Activated gamma-delta T cell treated with anti-CD3 and anti-CD28 coated beads, Interleukin-2, amount 50 U/mL, for 16 hours (primary cell): ENCODE measurements at places on chromosomes 5 and 9.

DNA sequence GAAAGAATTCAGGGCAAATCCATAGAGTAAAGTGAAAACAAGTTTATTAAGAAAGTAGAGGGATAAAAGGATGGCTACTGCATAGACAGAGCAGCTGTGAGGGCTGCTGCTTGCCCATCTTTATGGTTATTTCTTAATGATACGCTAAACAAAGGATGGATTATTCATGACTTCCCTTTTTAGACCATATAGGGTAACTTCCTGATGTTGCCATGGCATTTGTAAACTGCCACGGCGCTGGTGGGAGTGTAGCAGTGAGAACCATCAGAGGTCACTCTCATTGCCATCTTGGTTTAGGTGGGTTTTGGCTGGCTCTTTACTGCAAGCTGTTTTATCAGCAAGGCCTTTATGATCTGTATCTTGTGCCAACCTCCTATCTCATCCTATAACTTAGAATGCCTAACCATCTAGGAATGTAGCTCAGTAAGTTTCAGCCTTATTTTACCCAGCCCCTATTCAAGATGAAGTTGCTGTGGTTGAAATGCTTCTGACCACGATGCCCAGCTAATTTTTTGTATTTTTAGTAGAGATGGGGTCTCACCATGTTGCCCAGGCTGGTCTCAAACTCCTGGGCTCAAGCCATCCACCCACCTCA, 42.1 kb downstream of the RFK start:
- DNase-seq: no peak

DNA sequence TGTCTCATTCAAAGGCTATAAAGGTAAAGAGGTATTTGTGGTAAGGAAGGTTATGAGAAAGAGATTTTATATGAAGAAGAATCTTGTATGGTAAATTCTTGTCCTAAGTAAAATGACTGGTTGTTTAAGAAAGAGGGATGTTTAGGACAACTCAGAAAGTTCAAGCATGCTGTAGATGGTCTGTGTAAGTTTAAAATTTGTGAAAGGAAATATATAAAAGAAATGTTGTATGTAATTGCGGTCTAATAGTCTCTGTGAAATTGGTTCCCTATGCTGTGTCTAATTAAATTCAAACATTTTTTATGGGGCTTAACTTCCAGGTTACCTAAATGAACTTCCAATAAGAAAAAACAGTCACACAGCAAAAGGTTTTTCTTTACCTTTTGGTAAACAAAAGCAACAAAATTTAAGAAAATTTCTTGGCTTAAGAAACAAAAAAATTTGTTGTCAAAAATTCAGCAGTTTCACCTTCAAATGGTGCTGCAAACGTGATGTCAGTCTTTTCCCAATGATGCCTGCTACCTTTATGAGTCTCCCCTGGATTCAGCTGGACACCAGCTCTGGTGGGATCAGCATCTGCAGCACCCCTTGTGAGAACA, 83.0 kb upstream of the FCN1 start:
- no peak for DNase-seq

DNA sequence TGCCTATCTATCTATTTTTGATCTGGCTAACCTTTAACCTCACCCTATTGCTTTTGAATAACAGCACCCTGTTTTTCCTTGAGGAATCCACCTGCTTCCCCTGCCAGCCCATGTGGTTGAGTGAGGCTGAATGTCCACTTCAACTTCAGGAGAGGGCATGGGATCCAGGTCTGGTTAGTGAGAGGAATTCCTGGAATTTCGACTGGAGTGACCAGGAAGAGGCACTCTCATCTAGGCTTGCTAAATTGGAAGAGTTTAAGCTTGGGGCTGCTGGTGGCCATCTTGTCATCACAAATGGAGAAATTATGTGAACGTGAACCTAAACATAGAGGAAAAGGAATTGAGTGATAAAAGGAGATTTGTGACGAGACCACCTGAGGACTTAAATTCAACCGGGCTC, 322.1 kb downstream of the OSTF1 start:
- no peak for DNase-seq

- DNase-seq: no peak
Observed at GRCh38 chr5:13143630-13144029, 800.9 kb downstream of the DNAH5 start.

GRCh38 chr5:115324021-115324420, 27.6 kb upstream of the CCDC112 start:
- DNase-seq: no peak

DNA sequence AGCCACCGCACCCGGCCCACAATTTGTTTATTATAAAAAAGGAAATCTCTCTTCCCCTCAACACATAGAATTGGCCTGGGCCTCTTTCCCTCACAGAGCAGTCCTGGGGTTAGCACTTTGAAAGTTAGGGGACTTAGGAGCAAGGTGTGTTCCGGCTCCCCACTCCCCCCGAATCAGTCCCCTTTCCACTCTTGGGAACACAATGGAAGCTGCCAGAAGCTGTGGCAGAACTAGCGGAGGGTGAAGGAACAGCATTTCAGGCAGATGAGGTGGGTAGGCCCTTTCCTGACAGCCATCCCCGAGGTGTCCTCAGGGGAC, 16.4 kb upstream of the C5orf47 start:
- DNase-seq: no peak

- no peak for DNase-seq
Observed at GRCh38 chr5:53276825-53277224, 167.3 kb upstream of the MOCS2 start.

- no peak for DNase-seq
Observed at GRCh38 chr5:109691996-109692395, 2.3 kb downstream of the MAN2A1 start.

- no peak for DNase-seq
Observed at GRCh38 chr5:159392871-159393270, 62.6 kb upstream of the IL12B start.

- no peak for DNase-seq
Observed at GRCh38 chr5:148466236-148466580, 82.5 kb downstream of the FBXO38 start.

DNA sequence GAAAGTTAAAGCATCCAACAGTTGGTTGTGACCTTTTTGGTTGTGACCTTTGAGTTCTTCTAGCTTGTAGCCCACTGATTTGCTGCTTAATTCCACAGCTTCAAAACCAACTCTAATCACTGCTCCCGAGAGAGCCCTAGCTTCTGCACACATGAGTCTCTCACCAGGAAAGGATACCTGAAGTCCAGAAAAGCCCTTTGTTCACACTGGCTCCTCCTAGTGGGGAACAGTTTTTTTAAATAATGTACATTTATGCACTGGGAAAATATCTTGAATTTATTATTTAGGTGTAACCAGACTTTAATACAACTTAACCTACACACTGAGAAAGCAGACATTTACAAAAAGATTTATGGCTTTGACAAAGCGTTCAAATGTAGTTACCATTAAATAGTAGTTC, 120.2 kb upstream of the CCDC152 start:
- DNase-seq: no peak

DNA sequence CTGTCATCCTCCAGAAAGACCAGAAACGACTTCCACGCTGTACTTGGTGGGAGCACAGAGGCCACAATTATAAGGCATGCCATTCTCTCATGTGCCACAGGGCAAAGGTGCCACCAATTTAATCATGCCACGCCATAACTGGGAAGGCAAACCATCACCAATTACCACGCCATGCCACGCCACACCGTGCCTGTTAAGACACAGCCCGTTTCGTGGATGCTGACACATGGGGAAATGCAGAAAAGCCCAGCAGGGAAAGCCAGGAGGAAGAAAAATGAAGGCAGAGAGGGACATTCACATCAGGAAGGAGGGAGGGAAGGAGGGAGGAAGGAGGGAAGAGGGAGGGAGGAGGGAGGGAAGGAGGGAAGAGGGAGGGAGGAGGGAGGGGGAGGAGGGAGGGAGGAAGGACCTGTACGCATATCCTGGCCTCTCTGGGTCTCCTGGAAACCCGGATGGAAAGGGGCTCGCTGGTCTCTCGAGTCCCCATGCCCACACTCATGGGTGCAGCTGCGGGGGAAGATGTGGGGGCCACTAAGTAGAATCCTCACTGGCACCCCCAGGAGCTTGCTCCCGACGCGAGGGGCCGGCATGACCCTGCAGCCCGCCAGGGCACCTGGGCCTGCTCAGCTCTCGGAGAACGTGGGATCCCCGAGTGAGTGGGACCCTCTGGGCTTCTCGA, 61.7 kb upstream of the UBAC1 start:
- no peak for DNase-seq

GRCh38 chr9:115208501-115208900, 90.5 kb upstream of the TNC start:
- DNase-seq: no peak

- DNase-seq: no peak
Observed at GRCh38 chr5:179416114-179416822, 71.0 kb upstream of the ADAMTS2 start.

DNA sequence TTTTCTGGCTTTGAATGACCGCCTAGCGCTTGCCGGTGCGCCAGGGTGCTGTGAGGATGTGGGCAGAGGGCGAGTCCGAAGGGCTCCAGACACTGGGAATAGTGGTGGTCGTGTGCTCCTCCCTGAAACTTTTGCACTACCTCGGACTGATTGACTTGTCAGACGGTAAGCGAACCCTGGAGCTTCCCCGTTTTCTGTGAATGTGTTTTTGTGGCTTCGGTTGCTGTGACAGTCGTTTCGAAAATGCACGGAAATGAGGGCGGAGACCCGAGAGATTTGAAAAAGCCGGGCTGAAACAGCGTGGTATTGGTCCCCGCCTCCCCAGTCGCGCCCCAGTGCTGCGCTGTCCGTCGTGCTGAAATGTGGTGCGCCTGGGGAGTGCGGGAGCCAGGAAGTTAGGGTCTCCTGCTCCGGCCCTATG, 102.5 kb upstream of the GABRP start:
- DNase-seq: no peak

DNA sequence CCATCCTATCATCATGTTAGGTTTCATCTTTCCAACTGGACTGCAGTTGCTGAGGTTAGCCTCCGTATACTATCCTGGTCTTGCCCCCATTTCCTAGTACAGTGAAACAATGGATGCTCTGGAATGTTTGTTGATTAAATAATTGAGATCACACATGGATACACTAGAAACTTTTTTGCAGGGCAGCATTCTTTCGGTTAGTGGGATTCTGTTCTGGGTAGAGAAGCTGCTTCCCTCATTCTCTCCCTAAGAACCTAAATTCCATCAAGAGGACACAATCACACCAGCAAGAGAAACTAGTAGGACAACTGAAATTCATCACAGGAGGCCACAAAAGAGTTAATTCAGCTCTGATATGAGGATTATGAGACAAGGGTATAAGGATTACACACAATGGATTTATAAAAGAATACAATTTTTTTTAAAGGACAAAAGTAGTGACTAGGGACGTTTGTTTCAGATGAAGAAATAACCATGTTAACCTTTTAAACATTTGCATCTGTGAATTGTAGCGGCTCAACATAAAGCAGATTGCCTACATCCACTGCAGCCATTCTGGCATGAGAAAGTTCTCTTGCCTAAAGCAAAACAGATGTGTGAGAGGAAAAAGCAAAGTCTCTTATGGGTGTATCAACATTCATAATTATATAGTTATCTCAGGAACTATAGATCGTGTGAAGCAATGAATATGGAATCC, 162.7 kb upstream of the LHFPL2 start:
- DNase-seq: no peak

- no peak for DNase-seq
Observed at GRCh38 chr9:105421154-105421553, 26.7 kb upstream of the FSD1L start.

DNA sequence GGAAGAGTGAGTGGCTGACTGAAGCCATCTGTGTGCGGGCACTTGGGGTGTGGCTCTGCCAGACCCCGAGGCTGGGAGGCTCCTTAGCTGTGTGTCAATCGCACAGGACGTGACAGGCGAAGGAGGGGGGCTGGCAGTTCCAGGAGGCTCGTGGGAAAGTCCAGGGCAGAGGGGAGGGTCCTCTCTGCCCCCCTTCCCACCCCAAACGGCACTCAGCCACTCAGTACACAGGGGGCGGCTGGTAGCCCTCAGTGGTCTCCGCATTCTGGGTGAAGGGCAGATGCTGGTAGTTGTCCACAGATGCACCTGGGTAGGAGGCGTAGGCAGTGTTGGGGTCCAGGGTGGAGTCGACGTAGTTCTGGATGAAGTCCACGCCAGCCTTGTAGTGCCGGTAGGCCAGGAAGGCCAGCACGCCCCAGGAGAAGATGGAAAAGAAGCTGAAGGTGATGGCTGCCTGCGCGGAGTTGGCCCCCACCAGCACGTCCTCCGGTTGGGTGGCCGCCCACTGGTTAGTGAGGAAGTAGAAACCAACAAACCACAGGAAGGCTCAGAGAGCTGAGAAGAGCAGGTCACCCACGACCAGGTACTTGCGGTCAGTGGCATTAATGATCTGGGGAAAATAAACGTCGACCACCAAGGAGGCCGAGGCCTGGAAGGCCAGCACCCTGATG, 85.4 kb upstream of the CEP78 start:
- DNase-seq: no peak

DNA sequence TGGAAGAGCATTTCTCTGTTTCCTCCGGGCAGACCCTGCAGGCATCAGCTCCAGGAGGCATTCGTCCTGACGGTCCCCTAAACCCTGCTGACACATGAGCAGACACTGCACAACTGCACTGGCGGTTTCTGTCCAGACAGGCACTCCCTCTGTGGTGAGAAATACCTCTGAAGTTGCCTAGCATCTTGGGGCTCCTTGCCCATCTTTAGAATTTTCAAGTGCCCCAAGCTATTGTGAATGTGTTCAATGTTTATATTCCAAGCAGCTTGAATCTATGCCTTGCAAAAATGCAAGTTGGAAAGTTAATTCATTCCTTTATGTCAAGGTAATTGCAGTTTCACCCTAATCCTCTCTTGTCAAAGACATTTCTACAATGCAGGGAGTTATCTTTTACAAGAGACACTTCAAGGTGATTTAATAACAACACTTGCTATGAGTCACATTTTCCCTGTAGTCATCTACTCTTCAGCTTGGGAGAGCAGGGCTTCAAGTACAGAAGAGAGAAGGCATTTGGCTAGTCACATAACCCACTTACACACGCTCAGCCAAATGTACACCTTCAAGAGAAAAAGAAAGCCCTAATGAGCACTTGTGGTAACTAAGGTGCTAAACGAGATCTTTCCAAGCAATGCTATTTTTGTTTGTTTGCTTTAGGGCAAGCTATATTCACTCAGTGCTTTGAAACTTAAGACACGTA, 302.5 kb downstream of the MLLT3 start:
- no peak for DNase-seq

DNA sequence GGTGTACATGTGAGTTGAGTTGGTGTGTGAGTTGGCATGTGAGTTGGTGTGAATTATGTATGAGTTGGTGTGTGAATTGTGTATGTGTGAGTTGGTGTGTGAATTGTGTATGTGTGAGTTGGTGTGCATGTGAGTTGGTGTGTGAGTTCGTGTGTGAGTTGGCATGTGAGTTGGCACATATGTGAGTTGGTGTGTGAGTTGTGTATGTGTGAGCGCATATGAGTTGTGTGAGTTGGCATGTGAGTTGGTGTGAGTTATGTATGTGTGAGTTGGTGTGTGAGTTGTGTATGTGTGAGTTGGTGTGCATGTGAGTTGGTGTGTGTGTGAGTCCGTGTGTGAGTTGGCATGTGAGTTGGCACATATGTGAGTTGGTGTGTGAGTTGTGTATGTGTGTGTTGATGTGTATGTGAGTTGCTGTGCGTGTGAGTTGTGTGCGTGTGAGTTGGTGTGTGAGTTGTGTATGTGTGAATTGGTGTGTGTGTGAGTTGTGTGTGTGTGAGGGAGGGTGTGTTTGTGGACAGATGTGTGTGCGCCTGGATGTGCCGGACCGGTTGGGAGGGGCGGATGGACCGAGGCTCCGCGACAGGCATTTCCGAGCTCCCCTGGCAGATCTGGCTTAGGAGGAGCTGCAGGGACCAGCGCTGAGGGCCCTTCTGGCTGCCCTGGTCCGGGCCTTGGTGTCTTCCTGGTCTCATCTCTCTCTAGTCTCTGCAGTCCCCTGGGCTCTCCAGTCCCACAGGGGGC, 162.5 kb upstream of the IER5L start:
- DNase-seq: no peak
